ENCODE measurements at places on chromosomes 16 and 17. TPM values are rescaled to one million over a fixed set of nuclear protein-coding genes. Genes with fewer than 3 reads are reported as not detected.

- no peak for DNase-seq
These were observed 116.5 kb downstream of the SOCS1 start for GRCh38 chr16:11139326-11140097.

DNA sequence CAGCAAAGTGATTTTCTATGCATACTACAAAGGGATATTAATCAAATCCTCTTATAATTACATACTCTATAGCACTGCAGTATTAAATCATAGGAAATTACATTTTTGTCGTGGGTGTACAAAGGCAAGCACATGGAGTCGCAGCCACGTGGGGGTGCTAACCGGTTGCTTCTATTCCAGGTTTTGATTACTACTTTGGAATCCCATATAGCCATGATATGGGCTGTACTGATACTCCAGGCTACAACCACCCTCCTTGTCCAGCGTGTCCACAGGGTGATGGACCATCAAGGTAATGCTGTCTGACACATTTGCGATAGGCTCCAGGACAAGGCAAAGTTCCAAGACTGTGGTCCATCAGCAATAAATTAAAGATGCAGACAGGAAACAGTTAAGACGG, 60.1 kb downstream of the ARSG start:
- DNase-seq: no peak

DNA sequence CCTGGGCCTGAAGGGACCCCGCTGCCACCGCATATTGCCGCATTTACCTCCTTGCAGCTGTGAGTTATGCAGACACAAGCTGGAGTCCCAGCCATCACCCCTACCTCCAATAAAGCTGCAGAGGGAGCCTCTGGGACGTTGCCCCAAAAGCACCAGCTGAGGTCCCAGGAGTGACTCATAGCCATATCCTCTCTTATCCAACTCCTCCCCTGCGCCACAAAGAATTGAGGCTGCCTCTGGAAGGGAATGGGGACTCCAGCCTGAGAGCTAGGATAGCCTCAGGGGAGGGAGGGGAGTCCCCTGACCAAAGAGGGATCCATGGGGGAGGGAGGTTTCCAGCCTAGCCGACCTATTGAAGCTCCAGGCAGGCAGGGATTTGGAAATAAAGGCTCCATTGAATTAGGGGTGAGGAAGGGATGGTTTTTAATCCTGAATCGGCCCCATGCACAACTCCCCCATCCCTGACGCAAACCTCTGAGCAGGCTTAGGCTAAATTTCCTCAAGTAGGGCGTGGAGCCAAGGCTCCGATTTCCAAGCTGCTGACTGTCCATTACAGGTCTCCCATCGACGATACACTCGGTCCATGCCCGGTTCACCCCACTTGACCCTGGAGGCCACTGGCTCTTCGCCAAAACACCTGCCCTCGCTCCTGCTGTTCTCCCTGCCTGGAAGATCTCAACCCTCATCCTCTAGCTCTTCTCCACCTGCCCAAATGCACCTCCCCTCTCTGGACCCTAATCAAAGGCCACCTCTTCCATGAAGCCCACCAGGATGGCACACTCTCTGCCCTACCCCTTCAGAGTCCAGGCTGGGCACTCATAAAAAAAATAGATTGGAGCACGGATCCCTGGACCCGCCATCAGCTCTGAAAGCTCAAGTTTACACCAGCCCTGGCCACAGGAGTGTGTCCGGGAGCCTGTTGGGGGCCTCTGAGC, 27.5 kb downstream of the PIMREG start:
- no peak for DNase-seq

- DNase-seq: peak; percentile 76
These were observed 7.2 kb upstream of the GRB2 start for GRCh38 chr17:75412455-75413317.

GRCh38 chr17:68385490-68386215, 71.6 kb downstream of the WIPI1 start:
- DNase-seq: no peak

GRCh38 chr17:9587969-9588656, 11.7 kb downstream of the CFAP52 start:
- no peak for DNase-seq

DNA sequence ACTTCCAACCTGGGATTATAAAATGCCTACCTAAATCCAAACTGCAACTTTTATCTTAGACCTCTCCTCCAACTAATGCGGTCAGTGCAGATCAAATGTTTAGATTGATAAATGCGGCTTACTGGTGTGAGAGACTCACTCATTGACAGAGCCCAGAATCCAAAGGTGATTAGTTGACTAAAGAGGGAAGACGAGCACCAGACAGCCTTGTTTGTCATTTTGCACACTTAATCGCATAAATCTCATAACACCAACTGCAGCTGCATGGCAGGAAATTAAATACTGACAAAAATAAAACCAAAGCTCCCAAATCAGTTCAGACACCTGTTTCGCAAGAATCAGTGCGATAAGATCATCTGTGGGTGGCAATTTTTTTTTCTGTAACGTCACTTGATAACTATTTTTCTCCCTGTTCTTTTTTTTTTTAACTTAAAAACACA, 35.9 kb downstream of the NACA2 start:
- DNase-seq: no peak

DNA sequence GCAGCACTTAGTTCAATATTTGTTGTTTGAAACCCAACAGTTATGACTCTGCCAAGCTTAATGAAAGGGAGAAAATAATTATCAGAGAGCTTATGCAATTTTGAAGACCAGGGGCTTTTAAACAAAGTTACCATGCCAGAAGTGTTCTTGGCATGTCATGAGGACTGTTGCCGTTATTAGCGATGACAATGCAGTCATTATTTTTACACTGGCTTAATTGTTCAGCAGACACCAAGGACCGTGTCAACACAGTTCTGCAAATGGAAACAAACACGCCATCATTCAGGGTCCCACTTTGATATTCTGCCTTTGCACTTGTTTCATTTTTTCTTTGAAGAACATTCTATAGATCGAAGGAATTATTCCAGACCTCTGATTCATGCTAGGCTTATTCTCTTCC, 518.5 kb downstream of the CDH13 start:
- no peak for DNase-seq

DNA sequence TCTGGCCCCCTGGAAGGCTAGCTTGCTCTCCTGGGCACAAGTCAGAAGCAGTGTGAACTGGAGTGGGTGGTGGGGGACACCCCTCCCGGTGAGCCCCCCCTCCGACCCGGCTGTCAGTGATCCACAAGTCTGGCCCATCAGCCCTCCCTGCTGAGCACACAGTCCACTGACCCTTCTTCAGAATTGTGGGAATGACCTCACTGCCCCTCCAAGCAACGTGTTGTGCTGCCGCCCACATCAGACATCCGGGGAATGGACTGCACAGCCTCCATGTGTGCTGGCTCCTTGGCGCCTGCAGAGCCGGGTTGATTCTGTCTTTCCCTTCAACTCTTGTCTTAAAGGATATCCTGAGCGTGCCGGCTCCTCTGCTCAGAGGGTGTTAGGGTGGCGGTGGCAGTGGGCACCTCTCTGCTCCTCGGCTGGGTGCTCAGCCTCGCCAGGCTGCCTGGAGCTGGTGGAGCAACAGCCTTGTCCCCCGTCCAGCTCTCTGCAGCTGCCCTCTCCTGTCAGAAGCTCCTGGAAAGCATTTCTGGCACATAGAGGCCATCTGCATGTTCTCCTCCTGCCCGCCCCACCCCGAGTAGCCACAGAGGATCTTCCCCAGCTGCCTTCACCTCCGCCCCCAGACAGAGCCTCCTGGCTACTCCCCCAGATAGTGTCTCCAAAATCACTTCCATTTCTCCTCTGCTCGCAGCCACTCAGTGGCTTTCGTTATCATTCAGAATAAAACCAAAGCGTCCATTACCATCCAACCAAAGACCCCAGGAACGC, 19.8 kb downstream of the NPTX1 start:
- no peak for DNase-seq

GRCh38 chr16:85759136-85759535, 8.2 kb upstream of the C16orf74 start:
- DNase-seq: no peak

Gene C17orf107
- total RNA-seq: 7.8 TPM

Gene FKBP10
- 213 TPM for total RNA-seq

Gene TNFRSF13B
- 0.21 TPM for total RNA-seq

Gene TMC7
- total RNA-seq: 1.6 TPM
